ENCODE measurements at places on chromosomes 1 and 21. TPM values are rescaled to one million over a fixed set of nuclear protein-coding genes. Genes with fewer than 3 reads are reported as not detected.

DNA sequence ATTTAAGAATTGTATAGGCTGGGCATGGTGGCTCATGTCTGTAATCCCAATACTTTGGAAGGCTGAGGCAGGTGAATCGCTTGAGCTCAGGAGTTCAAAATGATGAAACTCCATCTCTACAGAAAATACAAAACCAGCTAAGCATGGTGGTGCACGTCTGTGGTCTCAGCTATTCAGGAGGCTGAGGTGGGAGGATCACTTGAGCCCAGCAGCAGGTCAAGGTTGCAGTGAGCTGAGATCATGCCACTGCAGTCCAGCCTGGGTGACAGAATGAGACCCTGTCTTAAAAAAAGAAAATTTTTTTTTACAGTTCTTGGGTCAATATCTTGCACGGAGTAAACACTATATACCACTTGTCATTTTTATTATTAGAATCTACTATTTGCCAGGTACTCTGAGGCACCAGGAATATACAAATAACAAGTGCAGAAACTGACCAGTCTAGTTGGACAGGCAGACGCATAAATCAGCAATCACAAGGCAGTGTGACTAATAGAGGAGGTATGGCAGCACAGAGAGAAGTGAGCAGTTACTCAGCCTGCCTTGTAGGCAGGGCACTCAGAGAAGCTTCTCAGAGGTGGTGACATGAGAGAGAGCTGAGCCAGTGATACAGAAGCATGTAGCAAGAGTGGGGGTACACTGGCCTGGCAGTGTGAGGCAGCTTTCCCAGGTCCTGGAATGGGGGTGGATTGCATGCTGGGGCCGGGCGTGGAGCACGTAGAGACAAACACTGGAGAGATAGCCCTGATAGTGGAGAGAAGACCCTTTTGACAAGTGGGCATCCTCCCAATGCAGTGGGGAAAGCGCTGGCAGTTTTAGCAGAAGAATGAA is 8.0 kb downstream of the PHLDA3 start:
- DNase-seq = peak; percentile 92

DNA sequence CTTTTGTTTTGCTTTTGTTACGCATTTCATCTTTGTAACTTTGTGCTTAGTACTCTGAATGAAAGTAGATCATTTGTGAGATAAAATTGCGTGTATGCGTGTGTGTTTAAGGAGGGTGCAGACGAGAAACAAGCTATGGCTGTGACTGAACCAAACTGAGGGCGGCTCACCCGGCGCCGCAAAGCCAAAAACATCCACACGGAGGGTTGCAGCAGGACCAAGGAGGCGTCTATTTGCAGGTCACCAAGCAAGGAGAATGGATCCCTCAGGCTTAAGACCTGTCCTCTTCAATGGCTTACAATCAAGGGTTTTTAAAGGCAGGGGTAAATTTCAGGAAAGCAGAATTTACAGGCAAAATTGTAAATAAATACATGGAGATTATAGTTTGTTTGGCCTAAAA is 12.8 kb downstream of the GCSAML start:
- DNase-seq = no peak

Gene PSRC1
- total RNA-seq = 54.6 TPM

- DNase-seq = no peak
Observed at GRCh38 chr1:153648000-153648643, 10.4 kb upstream of the SNAPIN start.

Gene TMEM82
- not detected for total RNA-seq

Gene SNAPIN
- total RNA-seq = 45.5 TPM

Gene CFAP57
- total RNA-seq = 0.38 TPM

- no peak for DNase-seq
Observed at GRCh38 chr21:42649122-42650032, 4.0 kb upstream of the PDE9A start.

Gene FCRL5
- not detected for total RNA-seq

GRCh38 chr1:48735796-48736195 is 40.9 kb downstream of the BEND5 start:
- no peak for DNase-seq

GRCh38 chr1:61839679-61840078 is 97.4 kb downstream of the PATJ start:
- DNase-seq = no peak

Gene TAS1R1
- not detected for total RNA-seq
